ENCODE measurements at places on chromosomes 6 and 20. TPM values are rescaled to one million over a fixed set of nuclear protein-coding genes. Genes with fewer than 3 reads are reported as not detected.

Gene DIDO1
- total RNA-seq, result 29.4 TPM

Gene GID8
- 34.0 TPM for total RNA-seq

Gene TCF21
- not detected for total RNA-seq

Gene SLC22A2
- 0.13 TPM for total RNA-seq

Gene BEND6
- total RNA-seq, result 6.1 TPM

Gene OR2B2
- total RNA-seq, result not detected

DNA sequence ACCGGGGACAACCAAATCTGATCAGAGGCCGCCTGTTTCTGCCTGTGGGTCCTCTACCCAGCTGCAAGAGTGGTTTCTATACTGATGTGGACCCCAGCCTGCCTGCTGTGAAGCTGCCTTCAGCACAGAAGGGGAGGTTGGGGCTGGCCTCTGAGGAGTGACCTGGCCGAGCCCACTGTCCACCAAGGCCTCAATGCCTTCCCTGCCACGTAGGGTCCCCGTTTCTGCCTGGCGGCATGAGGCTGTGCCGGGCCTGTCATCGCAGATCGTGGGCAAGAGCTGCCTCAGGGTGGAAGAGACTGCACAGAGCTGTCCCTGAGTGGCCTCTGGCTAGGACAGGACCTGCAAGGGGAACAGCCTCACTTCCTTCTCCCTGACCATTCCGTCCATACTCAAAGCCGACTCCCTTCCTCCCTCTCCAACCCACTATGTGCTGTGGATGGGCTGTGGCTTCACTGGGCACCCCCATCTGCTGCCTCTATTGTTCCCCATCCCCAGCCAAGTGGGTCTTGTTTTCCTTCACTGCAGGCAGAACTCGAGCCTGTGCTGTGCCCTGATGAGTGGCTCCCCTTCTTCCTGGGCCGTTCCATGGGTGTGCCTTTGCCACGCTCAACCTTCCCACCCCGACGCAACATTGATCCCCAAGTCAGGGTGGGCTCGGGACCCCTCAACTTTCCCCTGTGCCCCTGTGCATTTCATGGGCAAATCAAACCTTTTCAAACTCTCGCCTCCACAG is 60.3 kb downstream of the ERMARD start:
- ATAC-seq, result no peak

DNA sequence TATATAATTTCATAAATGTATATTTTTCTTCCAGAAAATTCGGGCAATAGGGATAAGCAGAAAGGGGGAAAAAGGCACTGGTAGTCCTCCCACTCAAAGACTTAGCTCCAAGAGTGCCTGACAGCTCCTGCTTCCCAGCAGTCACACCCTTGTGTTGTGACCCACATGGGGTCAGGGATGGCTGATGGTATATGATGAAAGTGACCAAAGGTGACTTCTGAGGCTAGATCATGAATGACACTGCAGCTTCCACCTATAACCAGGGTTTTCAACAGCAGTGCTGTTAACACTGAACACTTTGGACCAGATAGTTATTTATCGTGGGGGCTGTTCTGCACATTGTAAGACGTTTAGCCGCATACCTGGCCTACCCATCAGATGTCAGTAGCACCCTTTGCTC is 22.3 kb downstream of the FAM50B start:
- no peak for ATAC-seq

DNA sequence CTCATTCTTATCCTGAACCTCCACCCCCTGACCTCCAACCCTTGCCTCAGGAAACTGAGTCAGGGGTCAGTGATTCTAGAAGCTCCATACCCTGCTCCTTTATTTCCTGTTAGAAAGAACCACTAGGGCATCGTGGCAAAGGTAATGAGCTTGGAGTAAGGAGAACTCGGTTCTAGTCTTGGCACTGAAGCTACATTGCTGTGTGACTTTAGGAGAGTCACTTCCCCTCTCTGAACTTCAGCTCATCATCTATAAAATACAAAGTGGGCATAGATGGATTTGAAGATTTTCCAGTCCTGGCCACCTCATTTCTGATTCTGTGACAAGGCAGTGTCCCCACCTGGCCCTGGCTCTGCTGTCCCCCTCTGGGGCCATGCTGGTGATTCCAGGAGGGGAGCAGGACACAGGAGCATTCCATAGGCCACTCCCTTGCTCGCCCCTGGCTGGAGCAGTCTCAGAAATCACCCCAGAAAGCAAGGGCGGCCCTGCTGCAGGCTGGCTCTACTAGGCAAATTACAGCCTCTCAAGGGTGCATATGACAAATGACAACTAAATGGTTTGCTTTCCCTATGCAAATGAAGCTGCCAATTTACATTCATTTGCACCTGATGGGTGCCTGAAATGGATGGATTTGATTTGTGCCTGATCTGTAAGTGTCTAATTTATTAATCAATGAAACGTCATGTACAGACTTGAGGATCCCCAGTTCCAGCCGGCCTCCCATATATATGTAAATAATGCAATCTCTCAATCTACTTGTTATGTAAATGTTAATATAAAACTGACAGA is 62.2 kb downstream of the LRFN2 start:
- ATAC-seq, result peak; percentile 54

GRCh38 chr20:34621036-34621343 is 55.9 kb downstream of the PIGU start:
- ATAC-seq, result no peak

GRCh38 chr6:100999034-100999597 is 118.0 kb upstream of the ASCC3 start:
- ATAC-seq, result no peak

GRCh38 chr6:149140910-149141290 is 176.6 kb upstream of the TAB2 start:
- ATAC-seq, result no peak

- no peak for ATAC-seq
Observed at GRCh38 chr20:17795501-17796071, 95.8 kb downstream of the BANF2 start.

GRCh38 chr6:113414511-113414910 is 442.6 kb upstream of the MARCKS start:
- ATAC-seq, result peak; percentile 69

DNA sequence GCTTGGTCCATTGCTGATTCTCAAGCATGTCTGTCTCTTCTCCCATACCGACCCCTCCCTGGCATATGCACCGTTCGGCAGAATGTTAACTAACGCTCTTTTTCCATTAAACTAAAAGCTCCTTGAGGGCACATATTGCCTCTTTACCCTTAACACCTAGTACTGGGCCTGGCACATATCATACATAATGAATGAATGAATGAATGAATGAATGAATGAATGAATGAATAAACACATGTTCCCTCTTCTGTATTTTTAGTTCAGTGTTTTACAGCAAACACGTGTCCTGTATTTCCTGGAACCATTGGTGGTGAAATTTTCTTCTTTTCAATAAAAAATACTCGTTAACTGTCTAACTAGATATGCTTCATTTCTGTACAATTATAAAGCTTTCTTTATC is 174.4 kb upstream of the DTNBP1 start:
- ATAC-seq, result no peak

GRCh38 chr6:15513801-15514711 is 148.8 kb downstream of the DTNBP1 start:
- no peak for ATAC-seq

DNA sequence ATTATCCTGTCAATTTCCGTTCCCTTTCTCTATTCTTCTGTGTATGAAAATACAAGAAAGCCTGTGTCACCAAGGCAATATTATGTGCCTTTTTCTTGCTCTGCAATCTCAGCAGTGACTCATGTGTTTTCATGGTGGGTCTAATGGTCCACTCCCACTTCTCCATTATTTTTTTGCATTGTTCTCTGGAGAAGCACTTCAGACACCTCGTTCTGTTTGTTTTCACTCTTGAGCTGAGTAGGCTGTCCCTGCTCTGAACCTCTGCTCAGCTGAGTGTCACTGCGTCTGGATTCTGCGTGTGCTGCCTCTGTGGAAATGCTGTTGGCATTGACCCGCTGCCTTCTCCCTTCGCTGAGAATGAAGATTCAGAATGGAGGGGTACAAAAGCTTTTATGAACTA is 230.6 kb downstream of the TMEM242 start:
- ATAC-seq, result no peak

- no peak for ATAC-seq
Observed at GRCh38 chr6:52543729-52544601, 32.9 kb downstream of the TRAM2 start.

- peak; percentile 23 for ATAC-seq
Observed at GRCh38 chr20:32077190-32077589, 25.1 kb downstream of the HCK start.

DNA sequence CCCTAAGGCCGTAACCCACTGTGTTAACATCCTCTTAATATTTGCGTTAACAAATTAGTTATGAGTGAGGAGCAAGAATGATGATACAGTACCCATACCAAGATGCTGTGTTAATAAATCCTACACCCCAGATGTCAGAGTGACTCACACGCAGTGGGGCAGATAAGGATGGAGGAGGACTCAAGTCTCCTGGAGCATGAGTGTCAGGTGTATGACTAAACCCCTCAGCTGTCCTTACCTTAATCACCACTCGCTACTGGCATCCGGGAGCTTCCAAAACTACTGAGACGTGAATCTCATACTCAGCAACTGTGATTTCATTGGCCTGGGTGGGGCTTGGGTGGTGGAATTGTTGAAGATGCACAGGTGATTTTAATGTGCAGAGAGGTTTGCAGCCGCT is 131.3 kb upstream of the MTHFD1L start:
- ATAC-seq, result no peak

- ATAC-seq, result peak; percentile 22
Observed at GRCh38 chr6:160160450-160160849, 38.8 kb downstream of the SLC22A1 start.

GRCh38 chr6:32133786-32134185 is 3.7 kb upstream of the FKBPL start:
- no peak for ATAC-seq

GRCh38 chr6:129790785-129791184 is 70.3 kb downstream of the TMEM244 start:
- ATAC-seq, result no peak

- no peak for ATAC-seq
Observed at GRCh38 chr6:129495652-129496051, 214.3 kb downstream of the ARHGAP18 start.
